ENCODE measurements at places on chromosomes 11 and 22.

DNA sequence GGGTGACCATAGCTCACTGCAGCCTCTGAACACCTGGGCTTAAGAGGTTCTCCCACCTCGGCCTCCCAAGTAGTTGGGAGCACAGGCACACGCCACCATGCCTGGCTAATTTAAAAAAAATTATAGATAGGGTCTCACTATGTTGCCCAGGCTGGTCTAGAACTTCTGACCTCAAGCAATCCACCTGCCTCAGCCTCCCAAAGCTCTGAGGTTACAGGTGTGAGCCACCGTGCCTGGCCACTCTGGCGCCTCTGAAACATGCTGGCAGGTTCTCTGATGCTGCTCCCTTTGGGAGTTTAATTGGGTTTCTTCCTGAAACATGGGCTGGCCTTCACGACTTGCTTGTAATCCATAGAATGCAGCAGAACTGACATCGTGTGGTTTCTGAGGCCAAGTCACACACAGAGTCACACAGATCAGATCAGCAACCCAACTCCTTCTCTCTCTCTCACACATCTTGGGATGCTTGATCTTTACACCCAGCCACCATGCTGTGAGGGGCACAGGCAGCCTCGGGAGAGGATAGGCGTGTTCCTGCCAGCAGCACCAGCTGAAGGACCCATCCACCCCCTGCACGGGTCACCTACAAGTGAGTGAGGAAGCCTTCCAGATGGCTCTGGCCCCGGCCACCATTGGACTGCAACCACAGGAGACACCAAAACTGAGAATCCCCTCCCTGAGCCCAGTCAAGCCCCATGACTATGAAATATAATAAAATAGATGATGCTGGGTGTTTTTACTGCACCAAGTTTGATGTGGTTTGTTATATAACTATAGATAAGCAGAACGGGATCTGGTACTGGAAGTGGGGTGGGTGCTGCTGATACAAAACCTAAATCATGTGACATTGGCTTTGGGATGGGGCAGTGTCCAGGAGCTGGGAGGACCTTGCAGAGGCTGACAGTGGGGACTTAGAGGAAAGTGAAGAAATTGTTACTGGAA lies 3.1 kb upstream of the GSC2 start:
- DNase-seq, result no peak

- DNase-seq, result no peak
These were observed 10.2 kb upstream of the POU2F3 start for GRCh38 chr11:120229451-120230424.

- DNase-seq, result no peak
These were observed 1.8 kb downstream of the ARRB1 start for GRCh38 chr11:75349521-75350116.

GRCh38 chr11:37972691-37973090 lies 1374.7 kb upstream of the RAG2 start:
- no peak for DNase-seq

GRCh38 chr11:62552485-62553079 lies 6.0 kb upstream of the AHNAK start:
- no peak for DNase-seq

- peak; percentile 73 for DNase-seq
These were observed 6.7 kb upstream of the MCAM start for GRCh38 chr11:119323532-119324033.

DNA sequence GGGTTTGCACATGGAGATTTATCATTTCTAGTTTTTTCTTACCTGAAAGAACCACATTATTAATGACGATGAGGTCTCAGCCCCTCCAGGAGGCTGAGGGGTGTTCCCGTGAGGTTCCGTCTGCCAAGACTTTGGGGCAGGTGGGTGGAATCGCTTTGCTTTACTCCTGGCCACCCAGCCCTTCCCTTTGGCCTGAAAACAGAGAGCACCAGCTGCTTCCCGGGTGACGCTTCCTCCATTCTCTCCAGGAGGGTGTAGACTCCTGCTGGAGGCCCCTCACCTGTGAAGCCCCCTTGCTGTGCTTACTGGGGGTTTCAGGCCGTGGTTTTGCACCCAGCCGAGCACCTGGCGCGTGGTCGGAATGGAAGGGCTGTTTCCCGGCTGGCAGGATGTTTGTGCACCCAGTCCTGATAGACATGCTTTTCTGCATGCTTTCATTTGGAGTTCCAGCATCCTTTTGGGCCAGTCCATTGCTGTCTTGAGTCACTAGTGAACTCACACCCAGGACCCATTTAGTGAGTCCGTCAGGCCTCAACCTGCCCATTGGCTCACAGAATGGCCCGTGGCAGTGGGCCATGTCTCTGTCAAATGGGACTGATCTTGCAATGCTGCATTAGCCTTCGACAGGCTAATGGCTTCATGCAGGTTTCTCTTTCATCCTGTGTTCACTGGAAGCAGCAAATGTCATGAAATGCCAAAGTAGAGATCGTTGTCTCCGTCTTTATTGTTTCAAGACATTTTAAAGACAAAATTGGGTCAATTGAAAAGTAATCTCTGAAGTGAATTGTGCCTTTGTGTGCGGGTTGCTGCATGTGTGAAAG lies 360.8 kb downstream of the TBC1D22A start:
- DNase-seq, result no peak

DNA sequence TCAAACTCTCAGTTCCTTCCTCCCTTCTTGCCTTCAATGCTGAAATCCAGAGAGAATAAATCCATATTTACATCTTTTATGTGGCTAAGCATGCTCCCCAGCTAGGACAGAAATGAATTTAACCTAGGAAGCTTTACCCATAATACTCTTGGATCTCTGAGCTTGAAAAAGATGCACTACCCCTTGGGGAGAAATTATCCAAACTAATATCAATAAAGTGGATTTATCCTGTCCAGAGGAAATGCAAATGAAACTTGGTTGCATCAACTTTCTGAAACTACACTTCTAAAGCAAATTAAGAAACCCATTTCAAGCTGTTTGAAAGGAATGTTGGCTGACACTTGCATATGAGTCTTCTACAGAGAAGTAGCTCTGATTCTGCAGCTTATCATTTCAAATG lies 347.9 kb downstream of the TTC28 start:
- DNase-seq, result no peak

DNA sequence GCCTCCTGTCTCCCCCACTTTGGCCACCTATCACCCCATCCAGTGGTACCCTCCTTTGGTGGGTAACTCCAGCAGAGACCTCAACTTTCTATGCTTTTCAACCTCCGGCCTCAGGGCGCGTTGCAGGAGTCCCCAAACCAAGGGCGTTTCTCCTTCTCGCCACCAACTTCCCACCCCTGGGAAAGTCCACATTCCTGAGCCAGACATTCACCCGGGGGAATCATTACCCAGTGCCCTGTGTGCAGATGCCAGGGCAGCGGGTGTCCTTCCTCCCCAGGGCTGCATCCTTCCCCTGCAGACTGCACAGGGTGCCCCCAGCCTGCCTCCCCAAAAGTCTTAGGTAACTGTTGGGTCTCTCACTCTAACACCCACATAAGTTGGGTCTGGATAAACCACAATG lies 26.4 kb downstream of the MYEOV start:
- no peak for DNase-seq

- no peak for DNase-seq
These were observed 102.6 kb downstream of the RELT start for GRCh38 chr11:73478737-73479347.

DNA sequence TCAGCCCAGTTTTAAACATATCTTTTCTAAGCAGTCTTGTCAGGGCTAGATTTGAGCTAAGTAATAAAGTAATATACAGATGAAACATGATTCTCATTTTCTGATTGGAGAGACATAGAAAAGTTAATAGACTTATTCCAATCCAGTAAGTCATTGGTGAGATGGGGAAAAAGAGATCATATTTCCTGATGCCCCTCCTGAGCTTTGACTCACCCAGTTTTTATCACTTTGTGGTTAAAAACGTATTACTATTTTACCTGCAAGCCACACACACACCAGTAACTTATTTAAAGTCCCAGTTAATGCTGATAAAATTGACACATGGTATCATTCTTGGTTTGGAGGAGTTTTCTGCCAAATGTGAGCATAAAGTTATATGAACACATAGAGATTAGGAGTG lies 306.8 kb downstream of the CADM1 start:
- no peak for DNase-seq

DNA sequence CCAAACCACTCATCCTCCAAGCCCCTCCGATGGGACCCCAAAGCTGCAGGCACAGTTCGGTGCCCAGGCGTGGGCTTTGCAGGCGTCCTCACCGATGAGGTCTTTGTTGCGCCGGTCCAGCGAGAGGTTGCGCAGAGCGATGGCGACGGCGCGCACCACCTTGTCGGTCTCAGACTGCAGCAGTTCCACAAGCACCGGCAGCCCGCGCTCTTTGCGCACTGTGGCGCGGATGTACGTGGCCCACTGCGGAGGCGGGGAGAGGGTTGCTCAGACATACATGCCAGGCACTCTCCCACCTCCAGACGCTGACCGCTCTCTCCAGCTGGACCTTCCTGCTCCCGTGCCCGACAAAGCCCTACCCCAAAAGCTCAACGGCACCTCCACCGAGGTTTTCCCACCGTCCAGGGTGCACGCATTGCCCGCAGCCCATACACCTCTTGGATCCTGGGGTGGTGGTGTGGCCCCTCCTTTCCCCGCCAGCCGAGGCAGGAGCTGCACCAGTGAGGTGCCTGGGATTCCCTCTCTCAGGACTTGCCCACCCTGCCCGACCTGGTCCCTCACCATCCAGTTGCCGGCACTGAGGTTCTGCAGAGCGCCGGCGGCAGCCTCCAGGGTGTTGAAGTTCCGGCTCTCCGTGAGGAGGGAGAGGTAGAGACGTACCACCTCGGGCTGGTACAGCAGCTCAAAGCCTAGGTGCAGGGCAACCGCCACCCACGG lies 32.1 kb upstream of the TXNRD2 start:
- DNase-seq, result no peak

GRCh38 chr11:102292933-102293332 lies 24.4 kb upstream of the BIRC3 start:
- DNase-seq, result no peak

DNA sequence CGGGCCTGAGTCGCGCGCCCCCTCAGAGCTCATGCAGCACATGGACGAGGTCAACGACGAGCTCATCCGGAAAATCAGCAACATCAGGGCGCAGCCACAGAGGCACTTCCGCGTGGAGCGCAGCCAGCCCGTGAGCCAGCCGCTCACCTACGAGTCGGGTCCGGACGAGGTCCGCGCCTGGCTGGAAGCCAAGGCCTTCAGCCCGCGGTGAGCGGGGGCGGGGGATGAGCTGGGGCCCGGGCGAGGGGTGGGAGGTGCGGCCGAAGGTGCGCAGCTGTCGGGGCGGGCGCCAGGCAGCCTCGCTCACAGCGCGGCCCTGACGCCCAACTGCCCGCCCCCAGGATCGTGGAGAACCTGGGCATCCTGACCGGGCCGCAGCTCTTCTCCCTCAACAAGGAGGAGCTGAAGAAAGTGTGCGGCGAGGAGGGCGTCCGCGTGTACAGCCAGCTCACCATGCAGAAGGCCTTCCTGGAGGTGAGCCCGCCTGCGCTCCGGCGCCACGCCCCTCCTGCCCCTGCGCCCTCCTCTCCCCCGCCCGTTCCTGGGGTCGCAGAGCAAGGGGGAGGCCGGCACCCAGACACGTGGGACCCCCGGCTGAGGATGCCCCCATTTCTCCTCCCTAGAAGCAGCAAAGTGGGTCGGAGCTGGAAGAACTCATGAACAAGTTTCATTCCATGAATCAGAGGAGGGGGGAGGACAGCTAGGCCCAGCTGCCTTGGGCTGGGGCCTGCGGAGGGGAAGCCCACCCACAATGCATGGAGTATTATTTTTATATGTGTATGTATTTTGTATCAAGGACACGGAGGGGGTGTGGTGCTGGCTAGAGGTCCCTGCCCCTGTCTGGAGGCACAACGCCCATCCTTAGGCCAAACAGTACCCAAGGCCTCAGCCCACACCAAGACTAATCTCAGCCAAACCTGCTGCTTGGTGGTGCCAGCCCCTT lies 20.5 kb downstream of the EPS8L2 start:
- DNase-seq, result no peak

DNA sequence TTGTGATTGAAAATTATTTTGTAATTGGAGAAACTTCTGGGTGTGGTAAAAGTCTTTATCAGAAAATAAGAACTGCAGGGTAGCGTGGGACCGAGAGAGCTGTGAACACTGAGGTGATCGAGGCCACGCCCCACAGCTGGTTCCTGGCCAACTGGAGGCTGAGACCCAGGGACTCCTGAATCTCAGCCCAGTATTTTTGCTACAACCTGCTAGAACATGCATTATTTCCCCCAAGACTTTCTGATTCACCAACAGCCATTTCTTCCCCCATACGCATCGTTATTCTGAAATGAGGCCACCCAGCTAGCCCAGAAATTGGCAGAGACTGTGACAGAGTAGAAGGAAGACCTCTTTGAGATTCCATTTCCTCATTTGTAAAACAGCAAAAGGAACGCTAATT lies 3.4 kb upstream of the FGF19 start:
- DNase-seq, result no peak

- DNase-seq, result no peak
These were observed 43.8 kb upstream of the RTL6 start for GRCh38 chr22:44541671-44542319.

GRCh38 chr22:32623943-32624342 lies 149.3 kb downstream of the FBXO7 start:
- no peak for DNase-seq

DNA sequence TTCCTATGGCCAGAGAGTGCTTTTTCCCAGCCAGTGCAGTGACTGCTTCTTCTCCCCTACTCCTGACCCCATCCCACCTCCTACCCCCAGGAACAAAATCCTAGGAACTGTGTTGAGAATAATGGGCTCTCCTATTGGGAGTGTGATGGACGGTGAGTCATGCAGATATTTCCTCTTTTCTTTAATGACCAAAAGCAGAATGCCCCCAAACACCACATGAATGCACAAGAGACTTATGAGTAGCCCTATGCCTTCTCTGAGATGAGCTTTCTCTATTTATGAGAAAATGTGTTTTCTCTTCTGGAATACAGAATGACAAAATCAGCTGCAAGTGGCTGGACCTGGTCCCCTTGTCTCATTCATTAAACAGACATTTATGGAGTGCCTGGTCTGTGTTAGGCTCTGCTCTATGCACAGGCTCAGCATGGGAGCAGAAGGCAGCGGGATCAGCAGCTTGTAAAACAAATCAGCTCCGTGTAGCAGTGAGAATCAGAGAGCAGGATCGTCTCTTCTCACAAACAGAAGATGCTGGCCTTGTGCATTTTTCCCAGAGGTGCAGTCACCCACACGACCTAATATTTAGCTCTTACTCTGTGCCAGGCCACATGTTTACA lies 47.5 kb upstream of the GALNT18 start:
- DNase-seq, result no peak

- no peak for DNase-seq
These were observed 83.5 kb downstream of the C22orf31 start for GRCh38 chr22:28978158-28978557.

GRCh38 chr11:130826572-130826971 lies 89.7 kb downstream of the SNX19 start:
- no peak for DNase-seq

DNA sequence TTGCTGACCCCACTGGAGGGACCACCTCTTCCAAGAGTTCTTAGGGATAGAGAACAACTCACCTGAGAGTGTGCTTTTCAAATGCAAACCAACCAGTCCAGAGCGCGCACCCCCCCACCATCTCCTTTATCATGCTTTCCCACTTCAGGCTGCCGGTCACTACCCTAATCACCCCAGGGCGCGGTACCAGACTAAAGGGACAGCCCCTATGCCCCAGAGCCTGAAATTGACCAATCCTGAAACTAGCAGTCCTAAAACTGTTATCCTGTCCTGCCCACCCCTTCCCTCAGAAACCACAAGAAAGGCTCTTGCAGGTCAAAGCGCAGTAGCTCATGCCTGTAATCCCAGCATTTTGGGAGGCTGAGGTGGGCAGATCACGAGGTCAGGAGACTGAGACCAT lies 37.0 kb downstream of the NEAT1 start:
- no peak for DNase-seq
